GM12865 (cell line): ENCODE measurements at places on chromosomes 11 and 22.

DNA sequence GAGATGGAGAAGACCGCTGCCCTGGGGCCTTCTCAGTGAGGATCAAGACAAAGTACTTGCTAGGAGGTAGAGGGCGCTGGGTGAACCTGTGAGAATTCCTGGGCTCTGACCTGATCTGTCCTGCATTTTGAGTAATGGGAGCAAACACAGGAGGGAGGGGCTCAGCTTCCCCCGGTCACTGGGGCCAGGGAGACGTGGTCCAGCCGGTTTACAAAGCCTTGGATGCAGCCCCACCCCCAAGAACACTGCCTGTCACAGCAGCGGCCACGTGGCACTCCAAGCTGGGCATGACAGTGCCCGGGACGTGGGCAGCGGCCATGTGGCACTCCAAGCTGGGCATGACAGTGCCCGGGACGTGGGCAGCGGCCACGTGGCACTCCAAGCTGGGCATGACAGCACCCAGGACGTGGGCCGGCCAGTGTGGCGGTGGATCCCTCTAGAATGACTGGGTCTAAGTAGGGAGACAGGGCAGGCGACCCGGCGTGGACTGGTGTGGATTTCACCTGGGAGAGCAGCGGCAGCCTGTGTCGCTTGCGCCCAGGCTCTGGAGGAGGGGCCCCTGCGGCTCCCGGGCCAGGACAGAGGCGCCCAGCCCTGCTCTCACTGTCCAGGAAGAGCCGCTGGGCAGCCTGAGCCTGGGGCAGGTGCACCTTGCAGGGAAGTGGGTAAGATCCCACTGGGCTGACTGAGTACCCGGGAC is 2.5 kb upstream of the TTLL8 start:
- no peak for DNase-seq

GRCh38 chr22:24402460-24403192 is 24.8 kb upstream of the ADORA2A start:
- DNase-seq, result peak; percentile 58

DNA sequence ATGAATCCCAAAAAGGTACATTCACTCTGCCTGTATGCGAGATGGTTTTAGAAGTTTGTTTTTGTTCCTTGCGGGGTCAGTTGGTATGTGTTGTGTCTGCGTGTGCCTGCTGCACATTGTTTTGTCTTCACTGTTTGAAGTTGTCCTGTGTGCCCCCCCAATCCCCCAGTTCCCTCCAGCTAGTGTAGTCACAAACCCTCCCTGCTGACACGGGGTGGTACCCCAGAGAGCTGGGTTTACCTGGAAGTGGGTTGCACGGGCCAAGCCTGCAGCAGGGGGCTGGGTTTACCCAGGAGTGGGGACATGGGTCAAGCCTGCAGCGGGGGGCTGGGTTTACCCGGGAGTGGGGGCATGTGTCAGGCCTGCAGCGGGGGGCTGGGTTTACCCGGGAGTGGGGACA is 22.2 kb downstream of the CTTN start:
- DNase-seq, result no peak

DNA sequence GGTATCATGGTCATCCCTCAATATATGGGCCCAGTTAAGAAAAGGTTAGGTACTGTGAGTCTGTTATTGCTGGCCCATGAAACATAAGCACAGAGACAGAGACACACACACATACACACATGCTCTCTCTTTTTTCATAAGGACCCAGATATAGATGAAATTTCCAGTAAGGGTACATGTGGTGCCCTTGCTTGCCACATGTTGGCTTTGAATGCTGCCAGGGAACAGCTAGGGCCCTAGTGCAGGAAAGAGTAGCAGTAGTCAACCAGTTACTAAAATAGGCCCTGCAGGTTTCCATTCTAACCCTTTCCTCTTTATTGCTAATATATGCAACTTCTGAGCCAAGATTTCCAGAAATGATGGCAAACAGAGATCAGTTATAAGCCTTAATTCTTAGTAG is 9.1 kb downstream of the SNX19 start:
- no peak for DNase-seq

DNA sequence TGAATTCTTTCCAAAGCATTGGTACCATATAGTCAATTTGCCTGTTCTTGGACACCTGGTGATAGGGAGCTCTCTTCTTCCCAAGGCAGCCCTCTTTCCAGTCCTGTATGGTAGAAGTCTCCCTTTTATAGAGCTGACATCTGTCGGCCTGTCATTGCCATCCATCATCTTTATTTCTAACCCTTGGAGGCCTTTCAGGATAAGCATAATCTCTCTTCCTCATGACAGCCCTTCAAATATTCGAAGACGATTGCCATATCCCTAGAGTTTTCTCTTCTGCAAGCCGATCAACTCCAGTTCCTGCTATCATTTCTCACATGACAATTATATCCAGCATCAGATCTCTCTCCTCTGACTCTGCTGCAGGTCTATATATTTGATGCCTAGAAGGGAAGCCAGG is 32.7 kb upstream of the SYN3 start:
- DNase-seq, result no peak

DNA sequence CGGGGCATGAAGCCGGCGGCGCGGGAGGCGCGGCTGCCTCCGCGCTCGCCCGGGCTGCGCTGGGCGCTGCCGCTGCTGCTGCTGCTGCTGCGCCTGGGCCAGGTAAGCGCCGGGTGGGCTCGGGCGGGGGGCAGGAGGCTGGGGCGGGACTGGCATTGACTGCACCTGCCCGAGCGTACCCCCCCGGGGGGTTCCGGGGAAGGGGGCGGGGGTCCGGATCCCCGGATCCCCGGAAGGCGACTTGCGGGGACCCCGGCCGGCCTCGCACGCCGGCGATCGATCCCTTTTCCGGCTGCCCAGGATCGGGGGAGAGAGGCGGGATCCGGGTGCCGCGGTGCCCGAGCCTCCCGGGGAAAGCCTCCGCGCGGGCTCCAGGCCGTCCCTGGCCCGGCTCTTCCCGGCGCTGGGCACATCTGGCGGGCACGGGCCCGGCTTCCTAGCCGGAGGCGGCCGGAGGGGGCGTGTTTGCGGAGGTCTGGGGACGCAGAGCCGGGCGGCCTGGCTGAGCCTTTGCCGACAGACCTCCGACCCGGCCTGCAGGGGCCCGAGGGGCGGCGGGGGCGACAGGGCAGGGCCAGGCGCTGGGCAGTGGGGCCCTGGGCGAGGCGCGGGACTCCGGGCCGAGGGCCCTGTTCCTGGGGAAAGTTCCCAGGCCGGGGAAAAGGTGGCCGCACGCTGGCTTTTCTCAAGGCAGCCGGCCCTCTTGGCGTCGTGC is 705 bp downstream of the PTPRJ start:
- peak; percentile 41 for DNase-seq

- DNase-seq, result no peak
Observed at GRCh38 chr11:73859671-73860070, 17.0 kb downstream of the COA4 start.

GRCh38 chr11:95434489-95435057 is 203.6 kb upstream of the SESN3 start:
- DNase-seq, result no peak

- DNase-seq, result no peak
Observed at GRCh38 chr11:63873311-63873710, 34.4 kb downstream of the MARK2 start.

DNA sequence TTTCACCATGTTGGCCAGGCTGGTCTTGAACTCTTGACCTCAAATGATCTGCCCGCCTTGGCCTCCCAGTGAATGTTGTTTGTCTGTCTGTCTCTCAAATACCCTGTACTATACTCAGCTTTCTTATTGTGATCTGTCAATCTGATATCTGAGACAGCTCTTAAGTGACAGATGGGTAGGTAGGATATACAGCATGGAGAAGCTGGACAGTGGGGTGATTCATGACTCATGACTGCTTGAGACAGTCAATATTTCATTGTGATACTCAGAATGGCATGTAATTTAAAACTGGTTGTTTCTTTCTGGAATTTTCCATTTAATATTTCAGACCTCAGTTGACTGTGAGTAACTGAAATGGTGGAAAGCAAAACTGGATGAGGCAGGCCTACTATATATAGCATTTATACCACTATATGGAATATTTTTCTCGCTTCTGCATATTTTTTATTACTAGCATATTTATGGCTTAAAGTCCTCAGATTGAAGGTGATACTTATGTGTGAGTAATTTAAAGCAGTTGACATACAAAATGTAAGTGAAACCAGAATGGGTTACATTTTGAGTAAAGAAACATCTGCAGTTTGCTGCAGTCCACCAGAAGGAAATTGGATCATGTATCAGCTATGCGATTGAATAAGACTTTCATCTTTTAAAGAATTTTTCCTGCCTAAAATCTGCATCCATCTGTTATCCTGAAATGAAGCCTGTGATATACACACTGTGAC is 22.3 kb downstream of the ARHGAP42 start:
- DNase-seq, result peak; percentile 44

DNA sequence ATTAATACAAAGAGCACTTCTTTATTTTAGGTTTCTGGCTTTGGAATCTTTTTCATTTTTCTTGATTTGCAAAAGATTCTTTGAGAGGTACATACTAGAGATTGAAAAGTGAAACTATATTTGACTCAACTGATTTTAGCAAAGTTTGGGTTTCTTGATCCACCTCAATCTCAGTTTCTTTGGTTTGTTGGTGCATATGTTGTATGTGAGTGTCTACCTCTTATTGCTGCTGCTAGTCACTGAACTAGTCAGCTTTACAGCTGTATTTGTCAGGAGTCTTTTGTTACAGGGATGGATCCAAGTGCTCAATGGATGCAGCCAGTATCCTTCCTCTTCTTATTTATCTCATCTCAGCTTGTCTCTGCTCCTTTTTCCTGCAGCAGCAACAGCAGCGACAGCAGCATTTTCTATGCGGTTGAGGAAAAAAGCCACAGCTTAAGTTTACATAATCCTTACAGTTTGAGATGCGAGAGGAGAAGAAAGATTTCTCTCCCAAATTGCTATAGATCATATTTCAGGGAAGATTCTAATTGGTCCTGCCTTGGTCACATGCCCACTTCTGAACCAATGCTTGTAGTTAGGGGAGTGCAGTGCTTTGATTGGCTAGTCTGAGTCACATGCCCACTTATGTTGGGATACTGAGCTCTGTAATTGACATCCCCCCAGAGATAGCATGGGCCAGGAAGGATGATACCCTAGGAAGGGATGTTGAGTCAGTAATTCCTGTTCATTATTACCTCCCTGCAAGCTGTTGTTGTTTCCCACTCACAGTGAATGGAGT is 10.0 kb upstream of the ZNRF3 start:
- DNase-seq, result no peak

GRCh38 chr11:71501071-71501985 is 25.7 kb upstream of the KRTAP5-7 start:
- DNase-seq, result no peak

- DNase-seq, result no peak
Observed at GRCh38 chr22:38925571-38926041, 31.8 kb upstream of the APOBEC3A start.

GRCh38 chr11:614021-614622 is 1.6 kb downstream of the IRF7 start:
- no peak for DNase-seq

DNA sequence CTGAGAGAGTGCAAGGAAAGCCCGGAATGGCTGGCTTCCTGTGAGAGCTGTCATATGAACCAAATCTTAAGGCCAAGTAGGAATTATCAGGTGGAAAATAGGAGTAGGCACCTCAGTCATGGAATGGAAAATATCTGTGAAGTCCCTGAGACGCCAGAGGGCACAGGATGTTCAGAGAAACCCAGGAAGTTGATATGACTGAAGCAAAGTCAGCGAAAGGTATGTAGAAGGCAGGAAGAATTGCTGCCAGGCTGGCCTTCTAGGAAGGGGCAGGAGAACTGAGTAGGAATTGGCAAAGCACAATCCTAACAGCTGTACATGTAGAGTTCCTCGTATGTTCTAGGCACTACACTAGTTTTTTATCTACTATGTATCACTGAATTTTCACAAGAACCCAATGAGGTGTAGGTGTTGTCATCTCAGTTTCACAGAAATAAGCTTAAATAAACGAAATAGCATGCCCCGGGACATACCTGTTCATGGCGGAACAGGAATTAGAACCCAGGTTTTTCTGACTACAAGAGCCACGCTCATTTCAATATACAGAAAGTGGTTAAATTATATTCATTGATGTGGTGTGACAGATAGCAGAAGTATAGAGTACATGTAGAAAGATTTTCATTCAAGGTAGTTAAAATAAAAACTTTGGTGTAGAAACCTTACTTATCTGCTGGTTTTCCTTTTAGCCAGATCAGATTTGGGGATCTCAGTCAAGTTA is 17.0 kb downstream of the HMGXB4 start:
- DNase-seq, result no peak

GRCh38 chr11:93256623-93257022 is 58.8 kb upstream of the SLC36A4 start:
- DNase-seq, result no peak

- no peak for DNase-seq
Observed at GRCh38 chr11:27470166-27470565, 2.4 kb downstream of the LGR4 start.

DNA sequence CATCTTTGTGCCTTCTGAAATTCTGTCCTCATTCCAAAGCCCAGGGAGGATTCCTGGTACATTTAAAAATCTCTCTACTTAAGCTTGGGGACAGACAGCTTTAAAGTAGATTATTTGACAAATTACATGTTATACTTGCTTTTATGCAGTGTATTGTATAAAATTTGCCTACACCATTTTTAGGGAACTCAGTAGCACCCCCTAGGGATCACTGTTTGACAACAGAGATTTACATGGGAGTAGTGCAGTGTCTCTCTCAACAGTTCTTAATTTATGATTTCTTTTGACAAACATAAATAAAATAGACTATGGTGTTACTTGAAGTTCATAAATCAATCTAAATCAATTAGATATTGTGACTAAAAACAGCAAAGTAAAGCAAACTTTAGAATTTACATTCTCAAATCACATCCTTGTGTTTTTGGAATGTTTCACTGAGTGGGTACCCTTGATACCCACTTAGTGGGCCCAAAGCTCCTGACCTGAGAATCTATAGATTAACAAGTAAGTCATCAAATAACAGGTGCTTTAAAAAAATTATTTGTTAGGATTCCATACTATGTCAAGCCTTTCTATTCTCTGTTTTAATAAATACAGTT is 428.8 kb downstream of the DYNC2H1 start:
- DNase-seq, result peak; percentile 8

GRCh38 chr11:44138980-44139379 is 43.5 kb downstream of the EXT2 start:
- DNase-seq, result no peak

- DNase-seq, result no peak
Observed at GRCh38 chr11:124896071-124896750, 1.5 kb downstream of the ROBO4 start.

GRCh38 chr11:126345759-126346585 is 9.5 kb upstream of the ST3GAL4 start:
- no peak for DNase-seq

DNA sequence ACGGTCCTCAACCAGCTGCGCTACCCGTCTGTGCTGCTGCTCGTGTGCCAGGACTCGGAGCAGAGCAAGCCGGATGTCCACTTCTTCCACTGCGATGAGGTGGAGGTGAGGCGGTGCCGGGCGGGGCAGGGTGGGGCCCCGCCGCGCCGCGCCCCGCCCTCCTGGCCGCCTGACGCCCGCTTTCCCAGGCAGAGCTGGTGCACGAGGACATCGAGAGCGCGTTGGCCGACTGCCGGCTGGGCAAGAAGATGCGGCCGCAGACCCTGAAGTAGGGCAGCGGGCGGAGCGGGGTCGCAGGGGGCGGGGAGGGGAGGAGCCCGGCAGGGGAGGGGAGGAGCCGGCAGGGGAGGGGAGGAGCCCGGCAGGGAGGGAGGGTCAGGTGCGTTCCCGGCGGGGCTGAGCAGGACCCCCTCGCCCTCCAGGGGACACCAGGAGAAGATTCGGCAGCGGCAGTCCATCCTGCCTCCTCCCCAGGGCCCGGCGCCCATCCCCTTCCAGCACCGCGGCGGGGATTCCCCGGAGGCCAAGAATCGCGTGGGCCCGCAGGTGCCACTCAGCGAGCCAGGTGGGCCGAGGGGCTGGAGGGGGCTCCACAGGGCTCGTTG is 14.7 kb downstream of the EPS8L2 start:
- peak; percentile 60 for DNase-seq
